Liver (tissue), 10 donors: ENCODE measurements at places on chromosomes 11 and 22. TPM values are rescaled to one million over a fixed set of nuclear protein-coding genes. Genes with fewer than 3 reads are reported as not detected.

Gene OR10A2
- total RNA-seq, result not detected

DNA sequence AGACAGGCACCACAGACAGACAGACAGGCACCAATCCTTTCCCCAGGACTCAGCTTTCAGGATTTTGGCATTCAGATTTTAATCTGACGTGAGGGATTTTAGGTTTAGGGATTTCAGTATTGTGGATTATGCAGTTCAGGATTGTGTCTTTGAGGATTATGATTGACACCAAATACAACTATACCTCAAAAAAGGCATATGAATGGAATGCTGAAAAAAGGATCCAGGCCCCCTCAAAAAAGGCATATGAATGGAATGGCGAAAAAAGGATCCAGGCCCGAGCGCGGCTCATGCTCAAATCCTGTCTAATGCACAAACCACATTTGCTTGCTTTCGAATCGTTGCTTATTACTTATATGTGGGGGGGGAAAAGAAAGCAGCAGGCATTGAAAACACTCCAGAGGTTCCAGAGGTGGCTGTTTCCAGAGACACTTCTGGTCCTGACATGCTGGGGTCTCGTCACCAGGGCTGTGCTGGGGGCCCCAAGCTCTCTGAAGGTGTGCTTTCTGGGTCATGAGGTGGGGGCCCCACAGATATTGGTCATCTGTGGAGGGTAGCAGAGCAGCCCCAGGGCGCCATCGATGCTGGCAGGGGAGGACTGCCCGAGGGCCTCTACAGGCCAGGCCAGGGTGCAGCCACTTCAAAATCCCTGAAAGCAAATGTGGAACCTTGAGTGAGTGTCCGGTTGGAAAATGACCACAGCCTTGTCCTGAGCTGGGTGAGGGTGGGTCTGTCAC lies 16.8 kb upstream of the OSBPL5 start:
- H3K36me3 ChIP-seq, result no peaks in the 10 kb centered on the region
- no peaks in the 10 kb centered on the region for H3K4me1 ChIP-seq
- H3K4me3 ChIP-seq, result no peak overlapping the region
- no peak overlapping the region for H3K27ac ChIP-seq

DNA sequence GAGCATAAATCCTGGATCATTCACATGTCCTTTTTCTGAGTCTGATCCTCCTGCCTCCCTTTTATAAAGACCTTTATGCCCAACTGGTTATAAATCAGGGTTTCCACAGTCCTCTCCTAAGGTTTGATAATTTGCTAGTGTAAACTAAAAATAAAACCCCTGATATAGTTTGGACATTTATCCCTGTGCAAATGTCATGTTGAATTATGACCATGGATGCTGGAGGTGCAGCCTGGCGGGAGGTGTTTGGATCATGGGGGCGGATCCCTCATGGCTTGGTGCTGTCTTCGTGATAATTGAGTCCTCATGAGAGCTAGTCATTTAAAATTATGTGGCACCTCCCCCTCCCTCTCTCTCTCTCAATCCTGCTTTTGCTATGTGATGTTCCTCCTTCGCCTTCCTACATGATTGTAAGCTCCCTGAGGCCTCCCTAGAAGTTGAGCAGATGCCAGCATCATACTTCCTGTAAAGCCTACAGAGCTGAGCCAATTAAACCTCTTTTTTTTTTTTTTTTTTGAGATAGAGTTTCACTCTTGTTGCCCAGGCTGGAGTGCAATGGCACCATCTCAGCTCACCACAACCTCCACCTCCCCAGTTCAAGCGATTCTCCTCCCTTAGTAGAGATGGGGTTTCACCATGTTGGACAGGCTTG lies 9.6 kb upstream of the MTCH2 start:
- H3K27ac ChIP-seq, result no peak overlapping the region
- H3K4me3 ChIP-seq, result no peak overlapping the region
- no peak for DNase-seq
- no peaks in the 10 kb centered on the region for H3K4me1 ChIP-seq
- no peaks in the 10 kb centered on the region for H3K27me3 ChIP-seq

Gene ANO5
- total RNA-seq, result 4.5 TPM

GRCh38 chr11:130180896-130181294 lies 21.3 kb downstream of the ST14 start:
- H3K27ac ChIP-seq, result peak overlapping the region; percentile 90
- no peak overlapping the region for H3K4me3 ChIP-seq
- no peaks in the 10 kb centered on the region for H3K36me3 ChIP-seq
- H3K27me3 ChIP-seq, result no peaks in the 10 kb centered on the region

Gene POLDIP3
- 22.5 TPM for total RNA-seq

Gene KDM4D
- total RNA-seq, result 0.23 TPM

GRCh38 chr11:70498171-70498571 lies 99.8 kb downstream of the CTTN start:
- H3K27ac ChIP-seq, result no peak overlapping the region
- no peaks in the 10 kb centered on the region for H3K36me3 ChIP-seq
